ENCODE measurements at places on chromosomes 2 and 18.

DNA sequence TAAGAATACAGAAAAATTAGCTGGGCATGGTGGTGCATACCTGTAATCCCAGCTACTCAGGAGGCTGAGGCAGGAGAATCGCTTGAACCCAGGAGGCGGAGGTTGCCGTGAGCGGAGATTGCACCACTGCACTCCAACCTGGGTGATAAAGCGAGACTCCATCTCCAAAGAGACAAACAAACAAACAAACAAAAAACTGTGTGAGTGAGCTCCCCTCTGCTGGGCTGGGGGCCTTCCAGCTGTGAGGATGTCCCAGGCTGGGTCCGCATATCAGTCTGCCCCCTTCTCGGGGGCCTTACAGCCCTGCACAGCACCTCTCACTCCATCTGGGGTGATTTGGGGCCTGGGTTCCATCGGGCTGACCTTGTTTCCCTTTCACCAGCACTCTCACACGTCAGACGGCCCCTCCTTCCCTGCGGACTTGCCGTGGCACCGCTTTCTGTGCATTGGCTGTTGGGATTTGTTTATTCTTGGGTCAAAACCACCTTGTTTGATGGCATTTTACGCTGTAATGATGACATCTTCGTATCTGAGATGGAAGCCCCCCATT, 2.8 kb upstream of the KLHL30 start:
- DNase-seq, result no peak

GRCh38 chr2:197777823-197778407, 7.2 kb downstream of the BOLL start:
- peak; percentile 73 for DNase-seq

- DNase-seq, result no peak
These were observed 130.4 kb upstream of the ARL4C start for GRCh38 chr2:234627308-234627707.

GRCh38 chr18:75133721-75134610, 75.0 kb downstream of the PTGR3 start:
- no peak for DNase-seq

DNA sequence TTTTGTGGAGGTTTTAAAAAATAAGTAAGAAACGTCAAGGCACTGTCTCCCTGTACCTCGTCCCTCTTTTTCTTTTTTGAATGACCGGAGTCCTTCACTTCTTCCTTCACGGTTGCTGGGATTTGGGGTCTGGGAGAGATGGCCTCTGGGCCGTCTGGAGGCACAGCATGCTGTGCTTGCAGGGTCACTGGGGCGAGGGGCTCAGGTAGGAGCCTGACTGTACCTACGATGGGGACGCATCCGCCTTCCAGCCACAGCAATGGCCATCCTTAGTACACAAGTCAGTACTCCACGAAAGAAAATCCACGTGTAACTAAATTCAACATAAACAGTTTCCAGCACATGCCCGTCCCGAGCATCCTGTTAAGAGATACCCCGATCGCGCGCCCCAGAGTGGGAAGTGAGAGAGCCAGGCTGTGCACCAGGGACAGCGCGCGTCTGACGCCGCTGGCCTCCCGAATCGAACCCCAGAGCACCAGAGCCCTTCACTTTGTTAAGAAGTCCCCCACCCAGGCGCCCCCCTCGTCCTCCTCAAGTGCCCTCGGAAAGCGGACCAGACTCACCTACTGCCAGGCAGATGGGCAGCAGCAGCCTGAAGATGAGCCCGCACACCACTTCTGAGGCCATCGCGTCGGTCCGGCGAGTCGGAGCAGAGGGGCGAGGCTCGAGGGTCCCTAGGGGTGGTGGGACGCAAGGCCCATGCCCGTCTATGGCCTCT, 1.2 kb downstream of the PIEZO2 start:
- DNase-seq, result no peak

DNA sequence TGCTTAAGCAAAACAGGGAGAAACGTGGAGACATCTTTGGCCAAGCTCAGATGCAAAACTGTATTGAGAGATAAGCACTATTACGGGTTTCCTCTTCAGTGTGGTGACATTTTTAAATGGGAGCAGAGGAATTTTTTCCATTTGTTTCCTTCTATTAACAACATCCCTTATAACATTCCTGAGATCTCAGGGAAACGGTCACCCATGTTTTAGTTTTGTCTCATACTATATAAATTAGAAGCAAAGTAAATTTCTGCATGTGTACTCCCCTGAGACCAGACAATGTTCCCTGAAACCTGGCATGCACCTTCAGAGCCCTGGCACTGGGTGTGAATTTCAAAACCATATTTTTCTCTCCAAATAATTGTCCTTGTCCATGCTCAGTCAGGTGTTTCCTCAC, 57.6 kb upstream of the RNF152 start:
- no peak for DNase-seq

GRCh38 chr2:100145893-100146656, 3.7 kb upstream of the AFF3 start:
- no peak for DNase-seq

- no peak for DNase-seq
These were observed 11.3 kb upstream of the COPS8 start for GRCh38 chr2:237074211-237074993.

DNA sequence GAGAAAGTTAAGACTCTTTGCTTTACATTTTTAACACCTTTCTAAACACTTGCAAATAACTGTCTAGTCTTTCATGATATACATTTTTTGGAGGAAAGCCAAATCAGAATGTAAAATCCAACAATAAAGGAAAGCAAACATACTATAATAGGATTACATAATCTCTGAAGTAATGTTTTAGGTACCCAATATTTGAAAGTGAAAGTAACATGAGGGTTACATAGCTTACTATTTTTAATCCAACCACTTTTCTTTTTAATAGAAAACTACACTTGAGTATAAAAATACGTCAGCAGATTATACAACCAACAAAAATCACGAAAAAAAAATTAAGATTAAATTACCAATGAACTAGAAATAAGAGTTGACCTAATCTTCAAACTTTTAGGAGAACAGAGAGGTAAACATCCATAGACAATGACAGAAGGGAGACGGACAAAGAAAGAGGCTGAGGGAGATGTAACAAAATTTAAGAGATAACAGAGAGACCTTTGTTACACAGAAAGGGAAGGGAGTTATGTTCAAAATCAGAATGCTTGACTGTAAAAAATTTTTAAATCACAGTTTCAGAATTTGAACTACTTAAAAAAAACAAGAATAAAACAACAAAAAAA, 150.0 kb downstream of the IKZF2 start:
- DNase-seq, result peak; percentile 11

DNA sequence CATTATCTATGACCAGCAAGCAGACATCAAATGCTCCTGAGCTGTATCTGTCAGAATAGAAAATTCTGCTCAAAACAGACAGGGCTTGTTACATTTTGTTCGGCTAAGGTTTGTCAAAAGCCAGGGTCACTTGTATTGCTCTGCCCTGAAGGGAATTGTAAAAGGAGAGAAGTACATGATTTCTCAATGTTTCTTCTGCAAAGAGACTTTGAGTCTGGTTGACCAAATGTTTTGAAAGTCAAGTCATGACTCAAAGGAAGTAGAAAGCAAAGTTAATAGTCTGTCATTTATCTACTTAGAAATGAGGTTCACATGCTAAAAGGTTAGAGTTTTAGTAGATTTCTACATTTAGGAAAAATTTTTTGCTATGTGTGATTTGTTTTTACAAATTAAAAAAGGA, 1624.1 kb upstream of the ZEB2 start:
- DNase-seq, result no peak

GRCh38 chr2:65877331-65878010, 445.1 kb upstream of the SPRED2 start:
- no peak for DNase-seq

DNA sequence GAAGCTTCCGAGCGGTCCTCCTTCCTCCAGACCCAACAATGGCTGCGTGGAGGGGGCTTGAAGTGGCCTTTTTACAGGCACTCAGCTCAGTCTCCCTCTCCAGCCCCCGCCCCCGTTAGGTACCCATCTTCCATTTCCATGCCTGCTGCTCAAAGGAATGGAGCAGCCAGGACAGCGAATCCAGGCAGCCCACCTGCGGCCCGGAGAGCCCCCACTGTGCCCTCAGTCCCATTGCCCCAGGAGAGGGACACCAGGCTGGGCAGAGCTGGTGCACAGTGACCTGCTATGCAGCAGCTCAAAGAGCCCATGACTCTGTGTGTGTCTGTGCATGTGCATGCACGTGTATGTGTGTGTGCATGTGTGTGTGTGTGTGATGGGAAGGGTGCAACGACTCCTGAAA, 10.6 kb upstream of the POMC start:
- DNase-seq, result no peak

- no peak for DNase-seq
These were observed 3.1 kb downstream of the PARD6G start for GRCh38 chr18:80244167-80244566.

DNA sequence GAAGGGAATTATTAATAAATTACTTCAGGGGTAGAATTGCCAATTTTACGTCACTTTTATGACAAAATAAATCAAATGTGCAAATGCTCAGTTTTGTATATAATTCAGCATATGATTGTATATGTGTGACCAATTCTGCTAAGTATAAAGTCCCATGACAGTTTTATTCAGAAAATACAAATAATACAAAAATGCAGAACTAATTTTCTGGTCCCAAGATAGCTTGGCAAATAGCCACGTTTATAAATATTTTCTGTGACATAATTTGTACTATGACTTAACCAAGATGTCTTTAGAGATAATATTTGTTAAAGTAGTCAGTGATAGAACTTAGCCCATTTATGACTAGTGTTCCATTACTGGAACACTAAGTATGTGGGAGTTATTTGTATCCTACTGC, 24.2 kb upstream of the CAB39 start:
- DNase-seq, result no peak

DNA sequence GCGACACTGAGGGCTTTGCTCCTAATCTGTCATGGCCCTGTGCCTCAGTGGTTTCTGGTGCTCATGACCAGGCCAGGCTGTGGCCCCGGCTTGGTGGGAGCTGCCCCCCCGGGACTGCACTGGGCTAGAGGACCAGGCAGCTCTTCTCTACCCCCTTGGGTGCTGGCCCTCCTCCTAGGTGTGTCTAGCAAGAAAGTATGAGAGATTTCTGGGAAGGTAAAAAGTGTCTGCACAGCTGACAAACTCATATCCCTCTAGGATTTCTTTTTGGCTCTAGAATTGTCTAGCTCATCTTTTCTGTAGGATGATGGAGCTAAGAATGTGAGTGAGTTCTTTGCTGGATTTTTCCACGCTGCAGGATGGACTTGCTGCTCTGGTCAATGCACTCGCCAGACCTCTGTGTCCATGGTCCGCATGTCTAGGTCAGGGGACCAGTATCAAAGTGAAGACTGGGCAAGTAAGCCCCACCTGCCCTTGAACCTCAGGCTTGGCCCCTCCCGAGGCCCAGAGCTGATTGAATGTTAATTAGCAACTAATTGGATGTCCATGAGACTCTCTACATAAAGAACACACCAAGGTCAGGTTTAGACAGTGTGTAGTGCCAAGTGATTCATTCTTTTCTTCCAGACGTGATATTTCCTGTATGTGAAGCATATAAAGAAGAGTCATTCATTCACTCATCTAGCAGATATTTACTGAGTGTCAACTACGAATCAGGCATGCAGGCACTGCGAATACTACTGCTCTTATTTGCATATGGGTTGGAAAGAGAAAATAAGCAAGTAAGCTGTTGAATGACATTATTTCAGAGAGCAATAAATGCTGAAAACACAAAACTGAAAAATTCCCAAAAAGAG, 15.6 kb upstream of the PSD4 start:
- no peak for DNase-seq

DNA sequence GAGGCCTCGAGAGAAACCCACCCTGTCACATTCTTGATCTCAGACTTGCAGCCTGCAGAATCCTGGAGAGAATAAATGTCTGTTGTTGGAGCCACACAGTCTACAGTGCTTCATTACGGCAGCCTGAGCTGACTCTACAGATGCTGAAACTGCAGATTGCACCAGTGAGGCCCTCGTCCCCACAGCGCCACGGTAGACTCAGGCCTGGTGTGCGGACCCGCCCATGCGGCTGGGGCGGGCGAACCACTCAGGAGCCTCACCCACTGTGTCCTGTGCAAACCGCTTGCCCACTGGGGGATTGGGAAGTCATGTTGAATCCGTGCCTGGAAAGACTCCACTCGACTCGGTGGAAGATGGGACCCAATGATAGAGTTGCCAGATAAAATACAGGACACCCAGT, 125.2 kb upstream of the COPS8 start:
- DNase-seq, result no peak

DNA sequence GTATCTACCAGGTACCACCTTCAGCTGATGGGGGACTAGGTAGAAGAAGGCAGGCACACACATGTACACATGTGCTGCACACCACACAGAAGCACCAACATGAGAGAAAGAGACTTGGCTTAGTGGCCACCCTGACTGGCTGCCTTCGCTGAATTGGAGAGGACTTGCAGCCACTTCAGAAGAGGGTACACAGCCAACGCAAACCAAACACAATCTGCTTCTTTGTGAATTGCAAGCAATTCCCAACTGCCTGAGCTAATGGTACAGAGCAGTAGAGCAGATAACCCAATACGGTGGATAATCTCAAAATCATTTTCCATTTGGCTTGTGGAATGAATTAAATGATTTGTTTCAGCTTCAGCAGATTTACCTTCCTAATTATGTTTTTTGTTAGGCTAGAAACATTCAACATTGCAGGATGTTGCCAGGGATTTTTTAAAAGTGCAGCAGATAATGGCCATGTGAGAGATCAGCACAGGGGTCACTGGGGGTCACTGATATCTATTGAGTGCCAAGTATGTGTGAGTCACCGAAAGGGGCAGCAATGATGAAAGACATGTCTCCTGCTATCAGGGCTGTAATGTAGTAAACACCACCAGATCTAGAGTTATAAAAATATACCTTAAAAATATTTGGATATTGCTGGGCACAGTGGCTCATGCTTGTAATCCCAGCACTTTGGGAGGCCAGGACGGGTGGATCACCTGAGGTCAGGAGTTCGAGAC, 652.6 kb downstream of the BCL11A start:
- DNase-seq, result no peak

DNA sequence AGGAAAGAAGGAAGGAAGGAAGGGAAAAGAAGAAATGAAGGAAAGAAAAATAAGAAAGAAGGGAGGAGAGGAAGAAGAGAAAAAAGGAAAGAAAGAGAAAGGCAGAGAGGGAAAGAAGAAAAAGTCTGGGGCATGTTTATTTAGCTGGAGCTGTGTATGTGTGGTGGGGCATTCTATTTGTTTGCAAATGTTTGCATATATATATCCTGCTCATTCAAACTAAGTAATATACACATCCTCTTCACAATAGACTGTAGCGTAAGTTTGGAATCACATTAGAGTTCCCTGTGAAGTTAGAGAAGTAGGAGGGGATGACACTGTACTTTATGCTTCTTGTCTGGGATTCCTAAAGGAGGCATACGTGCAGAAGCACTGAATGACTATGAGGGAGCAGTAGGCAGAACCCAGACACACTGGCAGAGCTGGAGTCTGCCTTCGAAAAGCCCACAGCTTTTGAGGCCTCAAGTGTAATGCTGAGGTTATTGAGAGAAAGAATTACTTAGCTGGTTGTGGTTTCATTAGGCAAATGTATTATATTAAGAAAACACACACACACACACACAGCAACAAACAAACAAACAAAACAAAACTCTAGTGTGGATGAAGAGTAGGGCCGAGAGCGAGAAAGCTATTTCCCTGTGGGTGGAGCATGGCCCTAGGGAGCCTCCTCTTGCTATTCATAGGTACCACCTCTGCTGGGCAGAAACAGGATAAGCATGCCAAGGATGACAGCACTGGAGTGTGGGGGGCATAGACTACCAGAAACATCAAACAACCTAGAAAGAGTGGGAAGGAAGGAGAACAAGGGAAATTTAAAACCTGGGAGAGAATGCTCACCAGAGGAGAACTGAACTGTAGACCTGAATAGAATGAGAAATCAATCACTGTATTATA, 905.1 kb upstream of the NXPH2 start:
- no peak for DNase-seq
